Stimulated activated CD8-positive, alpha-beta memory T cell treated with anti-CD3 and anti-CD28 coated beads, Interleukin-2, amount 100 ng/mL, for 48 hours (primary cell): ENCODE measurements at places on chromosomes 1 and 21.

DNA sequence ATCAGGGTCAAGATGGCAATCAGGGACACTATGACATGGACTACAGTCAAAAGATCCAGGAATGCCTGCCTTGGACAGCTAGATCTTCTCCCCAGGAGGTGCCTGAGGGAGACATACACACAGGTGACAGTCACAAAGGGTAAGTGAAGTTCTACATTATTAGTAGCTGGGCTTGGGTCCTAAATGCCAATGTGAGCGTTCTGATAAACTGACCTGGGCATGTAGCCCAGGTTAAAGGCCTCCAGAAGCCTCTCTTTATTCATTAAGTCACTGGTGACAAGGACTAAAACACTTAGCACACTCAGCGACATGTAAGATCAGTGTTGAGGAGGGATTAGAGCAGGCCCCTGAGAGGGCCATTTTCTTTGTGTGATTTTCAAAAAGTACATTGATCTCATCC, 48.9 kb upstream of the HSD17B7 start:
- no peak for DNase-seq

DNA sequence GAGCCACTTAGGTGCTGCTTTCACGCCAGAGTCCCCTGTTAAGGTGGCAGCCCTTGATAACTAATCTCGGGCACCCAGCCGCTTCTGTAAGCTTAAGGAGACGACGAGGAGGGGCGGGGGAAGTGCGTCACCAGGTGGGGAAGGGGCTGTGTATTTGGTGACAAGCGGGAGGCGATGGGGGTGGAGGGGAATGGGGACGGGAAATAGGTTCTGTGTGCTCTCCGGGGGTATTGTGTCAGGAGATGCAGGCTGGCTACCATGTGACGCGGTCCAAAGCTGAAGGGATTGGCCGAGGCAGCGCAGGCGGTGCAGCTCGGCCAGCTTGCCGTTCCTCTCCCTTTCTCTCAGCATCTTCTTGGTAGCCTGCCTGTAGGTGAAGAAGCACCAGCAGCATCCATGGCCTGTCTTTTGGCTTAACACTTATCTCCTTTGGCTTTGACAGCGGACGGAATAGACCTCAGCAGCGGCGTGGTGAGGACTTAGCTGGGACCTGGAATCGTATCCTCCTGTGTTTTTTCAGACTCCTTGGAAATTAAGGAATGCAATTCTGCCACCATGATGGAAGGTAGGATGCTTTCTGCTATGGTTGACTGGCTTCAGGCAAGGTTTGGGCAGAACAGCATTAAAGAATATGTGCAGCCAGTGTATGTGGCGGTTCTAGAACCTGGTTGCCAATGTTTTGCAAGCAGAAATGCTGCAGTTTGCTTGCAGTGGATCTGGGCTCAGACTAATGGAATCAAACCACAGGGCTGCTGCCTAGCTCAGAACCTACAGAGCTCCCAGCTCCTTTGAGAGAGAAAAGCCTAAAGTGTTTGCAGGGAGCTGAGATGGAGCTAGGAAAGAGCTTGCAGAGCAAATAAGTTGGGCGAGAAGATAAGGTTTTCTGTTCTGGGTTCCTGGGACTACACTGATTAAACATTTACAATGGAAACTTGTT, at the start of gene SGIP1:
SGIP1 (plus strand) TSS at position 350 of the 937 bp plus-strand sequence; CDS start at position 556, 206 bp downstream.
- no peak for DNase-seq

DNA sequence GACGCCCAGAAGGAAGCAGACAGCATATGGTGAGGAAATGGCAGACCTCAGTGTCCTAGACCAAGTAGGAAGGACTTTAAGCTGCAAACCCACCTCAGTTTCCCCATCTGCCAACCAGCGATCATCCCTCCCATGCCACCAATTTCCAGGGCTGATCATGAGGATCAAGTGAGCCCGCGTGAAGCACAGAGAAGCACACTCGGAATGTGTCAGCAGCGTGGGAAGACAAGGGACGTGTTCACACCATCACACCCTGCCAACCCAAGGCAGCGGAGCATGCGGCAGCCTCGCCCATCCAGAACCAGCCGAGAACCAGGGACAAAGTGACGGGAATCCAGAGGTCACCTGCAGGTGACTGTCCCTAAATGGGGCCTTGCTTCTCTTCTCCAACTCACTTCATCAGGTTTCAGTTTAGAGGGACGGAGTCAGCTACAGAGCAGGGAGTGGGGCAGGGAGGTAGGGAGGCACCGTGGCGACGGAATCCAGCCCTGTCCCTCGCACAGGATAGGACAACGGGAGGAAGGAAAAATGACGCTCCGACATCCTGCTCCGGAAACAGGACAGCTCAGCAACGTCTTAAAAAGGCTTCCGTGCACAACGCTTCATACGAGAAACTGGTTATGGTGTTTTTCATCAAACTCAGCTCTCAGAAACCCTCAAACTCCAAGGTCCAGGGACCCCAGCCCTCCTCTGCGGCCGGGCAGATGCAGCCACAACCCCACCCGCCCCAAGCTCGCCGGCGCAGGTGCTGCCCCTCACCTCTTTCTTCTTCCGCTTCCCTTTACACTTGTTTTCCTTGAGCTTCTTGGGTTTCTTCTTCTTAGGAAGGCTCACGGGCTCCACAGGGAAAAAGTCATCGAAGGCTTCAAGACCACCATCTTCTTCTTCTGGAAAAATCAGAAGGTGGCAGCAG, 12.5 kb downstream of the CHD5 start:
- DNase-seq = no peak

DNA sequence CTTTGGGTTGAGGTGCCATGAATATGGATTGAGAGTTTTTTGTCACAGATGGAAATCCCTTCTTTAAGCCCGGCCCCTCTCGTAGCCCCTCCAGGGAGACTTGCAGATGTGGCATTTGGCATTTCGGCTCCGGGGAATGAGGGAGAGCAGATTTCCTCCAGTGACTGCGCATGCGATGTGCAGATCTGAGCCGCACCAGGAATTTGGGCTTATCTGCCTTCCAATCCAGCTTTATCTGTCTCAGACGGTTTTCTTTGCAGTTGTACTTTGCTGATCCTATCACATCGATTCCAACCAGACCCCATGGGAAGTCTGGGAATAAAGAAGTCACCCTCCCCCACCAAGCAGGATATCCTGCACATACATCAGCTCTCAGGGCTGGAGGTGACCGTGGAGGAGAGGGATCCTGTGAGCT, 11.7 kb downstream of the KIF26B start:
- DNase-seq = no peak

- peak; percentile 23 for DNase-seq
Observed at GRCh38 chr1:64505232-64505943, 35.5 kb downstream of the CACHD1 start.

DNA sequence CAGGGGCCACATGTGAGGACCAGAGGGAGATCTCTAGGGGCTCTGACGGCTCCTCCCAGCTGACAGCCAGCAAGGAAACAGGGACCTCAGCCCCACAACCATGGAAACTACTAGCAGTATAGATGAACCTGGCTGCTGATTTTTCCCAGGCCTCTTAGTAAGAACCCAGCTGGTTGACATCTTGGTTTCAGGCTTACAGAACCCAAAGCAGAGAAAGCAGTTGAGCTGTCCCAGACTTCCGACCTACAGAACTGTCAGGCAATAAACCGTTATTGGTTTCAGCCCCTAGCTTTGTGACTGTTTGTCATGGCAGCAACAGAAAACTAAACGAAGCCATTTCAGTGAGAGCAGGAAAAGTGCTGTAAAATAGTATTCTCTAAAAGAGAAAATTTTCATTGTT, 36.4 kb downstream of the ETS2 start:
- DNase-seq = no peak

DNA sequence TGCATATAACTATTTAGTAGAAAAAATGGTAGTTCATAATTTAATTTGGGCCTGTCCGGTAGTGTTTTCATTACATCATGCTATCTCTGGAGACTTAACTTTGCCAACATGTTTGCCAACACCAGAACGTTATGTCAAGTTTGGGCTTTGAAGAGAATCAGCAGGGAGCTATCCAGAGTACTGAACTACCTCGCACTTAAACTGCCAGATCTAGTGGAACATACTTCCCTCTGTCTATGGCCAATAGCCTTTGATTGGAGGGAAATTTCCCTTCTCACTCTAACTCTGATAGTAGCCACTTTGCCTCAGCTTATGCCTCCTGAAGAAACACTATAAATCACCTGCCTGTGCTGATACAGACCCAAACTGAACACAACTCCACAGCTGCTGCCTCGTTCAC, 10.0 kb downstream of the LRRC53 start:
- DNase-seq = no peak

DNA sequence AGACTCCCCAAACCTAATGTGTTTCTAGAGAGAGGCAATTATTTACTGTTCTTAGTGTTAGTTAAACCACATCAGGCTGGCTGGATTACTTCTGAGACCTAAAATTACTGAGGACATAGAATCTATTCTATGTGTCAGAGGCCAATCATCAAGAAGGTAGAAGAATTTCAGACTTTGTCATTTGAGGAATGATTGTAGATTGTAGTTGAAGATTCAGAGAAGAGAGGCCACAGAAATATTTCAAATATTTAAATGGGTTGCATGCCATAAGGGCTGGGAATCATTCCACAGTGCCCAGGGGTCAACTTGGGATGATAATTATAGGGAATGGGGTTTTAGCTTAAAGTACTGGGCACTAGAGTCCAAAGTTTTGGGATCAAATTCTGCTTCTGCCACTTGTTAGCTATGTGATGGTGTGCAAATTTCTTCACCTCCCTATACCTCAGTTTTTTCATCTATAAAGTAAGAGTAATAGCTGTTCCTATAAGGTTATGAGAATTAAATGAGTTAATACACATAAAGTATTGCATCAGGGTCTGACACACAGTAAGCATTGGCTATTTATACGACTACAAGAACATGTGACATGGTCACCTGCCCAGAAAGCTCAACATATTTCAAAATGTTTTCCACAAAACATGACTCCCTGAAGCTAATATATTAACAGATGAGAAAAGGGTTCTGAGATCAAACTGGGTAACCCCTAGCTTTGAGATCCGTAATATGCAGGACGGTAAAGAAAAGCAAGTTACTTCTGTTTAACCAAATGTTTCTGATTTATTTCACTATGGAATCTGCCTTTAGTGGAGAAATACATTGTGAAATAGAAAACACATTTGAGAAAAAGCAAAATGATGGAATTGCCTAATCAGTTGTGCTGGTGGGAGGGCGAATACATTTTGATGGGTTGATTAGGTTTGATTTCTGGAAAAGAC, 69.7 kb upstream of the SPAG17 start:
- no peak for DNase-seq

GRCh38 chr1:162696286-162696862, 64.1 kb downstream of the DDR2 start:
- no peak for DNase-seq

GRCh38 chr1:226665505-226666163, 73.4 kb downstream of the ITPKB start:
- DNase-seq = no peak

- no peak for DNase-seq
Observed at GRCh38 chr1:52748119-52748518, 21.9 kb downstream of the ZYG11B start.

- DNase-seq = no peak
Observed at GRCh38 chr1:186761358-186761757, 67.4 kb upstream of the PLA2G4A start.

DNA sequence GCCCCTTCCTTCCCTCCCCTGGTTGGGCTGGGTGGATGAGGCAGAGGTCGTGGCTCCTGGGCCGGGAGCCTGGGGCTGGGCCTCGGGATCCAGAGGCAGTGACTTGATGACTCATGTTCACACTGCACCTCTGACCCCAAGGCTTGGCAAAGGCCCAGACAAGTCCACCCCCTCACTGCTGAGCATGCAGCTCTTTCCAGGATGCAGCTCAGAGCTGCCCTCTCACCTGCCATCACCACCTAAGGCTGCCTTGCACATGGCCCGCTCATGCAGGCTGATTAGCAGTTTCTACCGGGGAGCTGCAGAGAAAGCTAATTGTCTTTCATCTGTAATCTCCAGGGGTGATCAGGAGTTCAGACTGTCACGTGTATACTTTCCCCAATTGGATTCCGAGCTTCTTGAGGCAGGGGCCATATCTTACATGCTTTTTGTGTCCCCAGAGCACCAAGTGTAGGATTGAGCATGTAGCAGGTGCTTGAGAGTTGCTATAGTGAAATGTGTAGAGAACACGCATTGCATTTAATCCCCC, 62.1 kb downstream of the LRRN2 start:
- no peak for DNase-seq

GRCh38 chr1:219149953-219150352, 23.7 kb upstream of the LYPLAL1 start:
- DNase-seq = no peak

DNA sequence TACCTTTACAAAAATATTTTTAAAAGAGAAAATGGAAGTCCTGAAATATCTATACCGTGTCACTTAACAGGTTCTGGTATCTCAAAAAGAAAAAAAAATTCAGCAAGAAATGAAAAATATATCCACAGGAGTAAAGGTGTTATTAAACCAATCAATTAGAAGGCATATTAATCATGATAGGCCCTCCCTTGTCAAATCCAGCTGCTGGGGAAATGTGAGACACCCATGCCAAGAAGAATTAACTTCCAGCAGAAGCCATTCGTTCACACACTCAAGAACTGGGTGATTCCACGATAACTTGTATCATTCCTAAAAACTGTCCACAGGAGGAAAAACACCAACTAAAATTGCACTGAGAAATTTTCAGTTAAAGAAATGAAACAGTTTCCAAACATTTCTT, 57.6 kb downstream of the APP start:
- DNase-seq = no peak

- DNase-seq = no peak
Observed at GRCh38 chr1:54997711-54997986, 1.1 kb upstream of the BSND start.

- no peak for DNase-seq
Observed at GRCh38 chr1:64162804-64163203, 40.6 kb upstream of the UBE2U start.

GRCh38 chr1:212987702-212988322, 27.9 kb downstream of the ANGEL2 start:
- DNase-seq = no peak

- no peak for DNase-seq
Observed at GRCh38 chr1:109269981-109270622, 12.8 kb downstream of the PSRC1 start.

DNA sequence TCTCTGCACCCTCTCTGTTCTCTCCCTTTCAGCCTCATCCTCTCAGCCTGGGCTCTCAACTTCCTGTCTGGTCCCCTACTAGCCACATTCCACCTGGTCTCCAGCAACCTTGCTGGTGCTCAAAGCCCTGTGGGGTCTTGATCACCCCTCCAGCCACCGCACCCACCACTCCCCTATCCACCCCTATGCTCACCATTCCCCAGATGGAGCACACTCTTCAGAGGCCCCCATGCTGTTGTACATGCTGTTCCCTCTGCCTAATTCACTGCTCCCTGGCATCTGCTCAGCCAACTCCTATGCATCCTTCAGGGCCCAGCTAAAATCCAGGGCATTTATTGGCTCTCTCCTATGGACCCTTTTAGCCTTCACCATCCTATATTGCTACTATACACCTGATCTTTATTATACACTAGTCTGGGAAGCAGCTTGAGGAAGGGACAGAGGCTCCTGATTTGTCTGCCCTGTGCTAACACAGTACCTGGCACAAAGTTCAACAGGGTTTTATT, 81.0 kb downstream of the GLIS1 start:
- DNase-seq = no peak

- no peak for DNase-seq
Observed at GRCh38 chr1:32536117-32536516, 3.1 kb upstream of the ZBTB8A start.
